Motor neuron (in vitro differentiated cells): ENCODE measurements at places on chromosomes 11 and 22. TPM values are rescaled to one million over a fixed set of nuclear protein-coding genes. Genes with fewer than 3 reads are reported as not detected.

The CDCA5 gene
- 0.27 and 0.97 TPM in 2 replicates for total RNA-seq

GRCh38 chr11:124865181-124865901 lies at the start of gene ROBO3:
ROBO3 (plus strand) TSS chr11:124865432; CDS start chr11:124865578, 146 bp downstream.
- ATAC-seq = peak; percentile 24

DNA sequence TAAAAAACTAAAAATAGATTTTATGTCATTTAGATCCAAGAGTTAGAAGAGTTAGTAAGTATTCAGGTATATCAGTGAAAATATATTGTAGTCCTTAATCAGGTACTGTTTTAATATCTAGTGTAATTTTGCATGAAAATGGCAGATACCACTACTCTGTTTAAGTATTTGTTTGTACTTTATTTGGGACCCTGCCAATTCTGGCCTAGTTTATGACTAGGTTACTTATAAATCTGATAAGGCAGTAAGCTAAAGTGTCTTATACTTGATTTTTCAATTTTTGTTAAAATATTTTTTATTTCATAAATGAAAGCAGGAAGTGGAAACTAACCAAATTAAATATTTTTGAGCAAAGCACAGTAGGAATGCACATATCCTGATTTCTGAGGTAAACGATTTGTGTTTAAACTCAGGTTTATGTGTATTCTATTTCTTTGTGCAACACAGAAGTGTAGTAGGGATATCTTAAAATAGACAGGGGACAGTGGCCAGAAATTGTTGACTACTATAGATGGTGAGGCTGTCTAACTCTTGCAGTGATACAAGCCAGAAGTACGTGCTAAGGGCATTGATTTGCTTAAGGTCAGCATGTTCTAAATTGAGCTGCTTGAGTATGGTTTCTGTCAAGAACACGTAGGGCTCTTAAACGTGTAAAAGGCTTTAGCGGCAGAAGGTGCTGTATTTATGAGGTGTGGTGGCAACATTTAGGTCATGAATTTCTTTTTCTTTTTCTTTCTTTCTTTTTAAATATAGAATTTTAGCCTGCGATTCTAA lies 34.0 kb downstream of the HIPK3 start:
- ATAC-seq = no peak

- ATAC-seq = no peak
Measured at GRCh38 chr11:125940145-125940544, 5.7 kb upstream of the VSIG10L2 start.
